ENCODE measurements at places on chromosomes 1 and 21. TPM values are rescaled to one million over a fixed set of nuclear protein-coding genes. Genes with fewer than 3 reads are reported as not detected.

Gene NBPF10
- 2.9 TPM for total RNA-seq

Gene LHX8
- total RNA-seq: 0.64 TPM

Gene CYP4B1
- total RNA-seq: 0.27 TPM

Gene LRRN2
- 10.8 TPM for total RNA-seq

Gene AP4B1
- total RNA-seq: 29.8 TPM

Gene TSPAN1
- total RNA-seq: 1.00 TPM

Gene KIF17
- total RNA-seq: 1.5 TPM

Gene S100A4
- 1.4 TPM for total RNA-seq

Gene ATP1A2
- 118 TPM for total RNA-seq

Gene RAB29
- total RNA-seq: 3.4 TPM

Gene SDC3
- total RNA-seq: 79.0 TPM

Gene SLC25A34
- total RNA-seq: 2.4 TPM

Gene OPTC
- total RNA-seq: not detected

Gene ALPL
- total RNA-seq: 4.4 TPM

Gene RYR2
- 19.4 TPM for total RNA-seq

Gene CELA3B
- not detected for total RNA-seq

Gene DMBX1
- total RNA-seq: 0.82 TPM

Gene RPE65
- 0.09 TPM for total RNA-seq

Gene TCHHL1
- not detected for total RNA-seq

Gene AMPD1
- total RNA-seq: not detected

Gene AKNAD1
- total RNA-seq: 1.3 TPM

Gene KPRP
- not detected for total RNA-seq

Gene RCSD1
- total RNA-seq: 5.3 TPM

Gene DMAP1
- total RNA-seq: 28.8 TPM

Gene HHIPL2
- 0.36 TPM for total RNA-seq
